ENCODE measurements at places on chromosomes 2 and 18. TPM values are rescaled to one million over a fixed set of nuclear protein-coding genes. Genes with fewer than 3 reads are reported as not detected.

DNA sequence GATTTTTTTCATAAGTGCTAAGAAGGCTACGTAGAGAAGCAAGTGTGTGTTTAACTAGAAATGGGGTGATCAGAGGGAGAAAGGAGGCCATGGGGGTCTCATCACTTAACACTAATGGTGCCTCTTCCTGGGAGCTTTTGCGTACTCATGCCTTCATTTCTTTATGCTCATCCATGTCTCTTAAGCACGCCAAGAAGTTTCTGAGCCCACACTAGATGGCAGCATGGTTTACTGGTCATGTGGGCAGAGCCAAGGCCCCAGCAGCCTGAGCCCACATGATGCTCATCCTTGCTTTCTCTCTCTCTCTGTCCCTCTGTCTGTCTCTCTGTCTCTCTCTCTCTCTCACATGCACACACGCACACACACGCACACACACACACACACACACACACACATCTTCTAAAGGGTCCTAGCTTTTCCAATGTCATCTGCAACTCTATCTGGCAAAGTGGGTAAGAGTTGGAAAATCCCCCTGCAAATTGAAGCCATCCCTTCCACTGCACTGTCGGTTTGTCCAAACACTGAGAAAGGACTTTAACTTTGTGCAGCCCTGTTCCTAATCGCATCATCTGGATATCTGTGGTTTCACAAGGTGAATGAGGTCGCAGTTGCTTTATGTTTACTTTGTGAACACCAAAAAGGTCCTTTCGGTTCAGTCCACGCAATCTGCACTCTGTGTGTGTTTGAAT is 137.1 kb upstream of the CCDC68 start:
- peak; percentile 34 for DNase-seq

GRCh38 chr2:164054651-164055050 is 318.8 kb upstream of the FIGN start:
- no peak for DNase-seq

- no peak for DNase-seq
These were observed 963 bp downstream of the ERFE start for GRCh38 chr2:238159661-238160205.

- DNase-seq, result no peak
These were observed 128.4 kb downstream of the PIEZO2 start for GRCh38 chr18:11020877-11021414.

GRCh38 chr2:97718051-97718882 is 4.9 kb downstream of the ZAP70 start:
- DNase-seq, result no peak

- DNase-seq, result no peak
These were observed 139.6 kb upstream of the NETO1 start for GRCh38 chr18:73007195-73007914.

- no peak for DNase-seq
These were observed 326.4 kb downstream of the EIPR1 start for GRCh38 chr2:3051266-3051665.

- no peak for DNase-seq
These were observed 75.3 kb upstream of the PPP1CB start for GRCh38 chr2:28676152-28676835.

GRCh38 chr2:205936446-205936845 is 149.5 kb downstream of the INO80D start:
- DNase-seq, result no peak

DNA sequence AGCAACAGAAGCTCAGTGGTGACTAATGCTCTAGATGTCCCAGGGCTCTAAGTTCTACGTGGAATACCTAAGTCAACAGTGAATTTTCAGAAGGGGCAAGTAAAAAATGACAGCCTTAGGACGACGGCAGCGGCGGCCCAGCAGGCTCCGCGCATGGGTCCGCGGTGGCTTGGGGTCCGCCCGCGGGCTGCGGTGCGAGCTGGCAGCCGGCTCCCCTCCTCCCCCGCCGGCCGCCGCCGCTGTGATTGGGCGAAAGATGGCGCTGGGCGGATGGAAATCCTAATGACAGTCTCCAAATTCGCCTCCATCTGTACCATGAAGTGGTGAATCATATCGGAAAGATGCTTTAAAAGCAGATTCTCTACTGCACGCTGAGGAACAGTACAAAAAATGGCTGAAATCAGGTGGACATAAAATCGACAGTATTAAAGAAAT is 74.7 kb downstream of the HNRNPLL start:
- DNase-seq, result peak; percentile 64

- no peak for DNase-seq
These were observed 104.5 kb downstream of the ACAA2 start for GRCh38 chr18:49708662-49709346.

DNA sequence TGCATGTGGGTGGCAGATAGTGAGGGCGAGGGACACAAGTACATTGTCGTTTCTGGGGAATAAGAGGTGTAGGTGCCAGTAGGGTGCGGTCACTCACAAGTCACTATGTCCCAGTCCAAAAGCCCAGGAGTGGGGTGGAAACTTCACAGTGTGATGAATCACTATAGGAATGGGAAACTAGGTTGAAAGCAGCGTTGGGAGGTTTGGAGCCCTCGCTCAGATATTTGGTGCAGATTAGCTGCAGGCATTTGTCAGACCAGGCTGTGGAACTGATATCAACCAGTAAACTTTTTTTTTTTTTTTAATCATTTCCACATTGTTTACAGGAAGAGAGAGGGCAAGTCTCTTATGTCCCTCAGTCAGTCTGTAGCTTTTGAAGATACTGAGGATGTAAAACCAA is 121.8 kb downstream of the CERS6 start:
- no peak for DNase-seq

DNA sequence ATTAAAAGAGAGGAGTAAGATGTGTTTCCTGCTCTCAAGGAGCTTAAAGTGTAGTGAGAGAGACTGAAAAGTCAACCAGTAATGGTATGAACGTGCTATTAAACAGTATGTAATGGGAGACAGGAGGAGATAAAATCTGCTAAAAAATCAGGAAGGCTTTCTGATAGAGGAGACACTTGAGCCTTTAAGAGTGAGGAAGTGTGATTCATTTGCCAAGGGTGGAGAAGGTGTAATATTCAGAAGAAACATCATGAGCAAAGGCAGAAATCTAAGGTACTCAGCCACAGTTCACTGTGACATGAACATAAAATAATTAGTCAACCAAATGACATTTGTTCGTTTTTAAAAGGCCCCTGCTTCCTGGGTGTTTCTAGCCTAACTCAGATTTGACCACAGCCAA is 137.8 kb upstream of the SKOR2 start:
- no peak for DNase-seq

DNA sequence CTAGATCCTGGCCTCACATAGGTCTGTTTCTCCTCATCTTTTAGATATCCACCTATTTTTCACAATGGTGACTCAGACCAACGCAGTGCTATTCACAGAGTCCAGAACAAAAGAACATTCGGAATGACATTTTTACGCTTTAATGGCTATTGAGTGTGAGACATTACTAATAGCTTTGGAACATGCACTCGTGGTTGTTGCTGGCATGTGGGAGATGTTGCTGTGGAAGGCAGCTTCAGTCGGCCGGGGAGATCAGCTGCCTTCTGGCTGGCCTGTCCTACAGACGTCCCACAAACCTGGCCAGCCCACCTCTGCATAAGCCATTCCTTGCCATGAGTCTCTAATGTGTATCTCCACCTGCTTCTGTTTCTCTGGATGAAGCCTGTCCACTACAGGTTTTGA is 3.4 kb downstream of the MBP start:
- peak; percentile 75 for DNase-seq

DNA sequence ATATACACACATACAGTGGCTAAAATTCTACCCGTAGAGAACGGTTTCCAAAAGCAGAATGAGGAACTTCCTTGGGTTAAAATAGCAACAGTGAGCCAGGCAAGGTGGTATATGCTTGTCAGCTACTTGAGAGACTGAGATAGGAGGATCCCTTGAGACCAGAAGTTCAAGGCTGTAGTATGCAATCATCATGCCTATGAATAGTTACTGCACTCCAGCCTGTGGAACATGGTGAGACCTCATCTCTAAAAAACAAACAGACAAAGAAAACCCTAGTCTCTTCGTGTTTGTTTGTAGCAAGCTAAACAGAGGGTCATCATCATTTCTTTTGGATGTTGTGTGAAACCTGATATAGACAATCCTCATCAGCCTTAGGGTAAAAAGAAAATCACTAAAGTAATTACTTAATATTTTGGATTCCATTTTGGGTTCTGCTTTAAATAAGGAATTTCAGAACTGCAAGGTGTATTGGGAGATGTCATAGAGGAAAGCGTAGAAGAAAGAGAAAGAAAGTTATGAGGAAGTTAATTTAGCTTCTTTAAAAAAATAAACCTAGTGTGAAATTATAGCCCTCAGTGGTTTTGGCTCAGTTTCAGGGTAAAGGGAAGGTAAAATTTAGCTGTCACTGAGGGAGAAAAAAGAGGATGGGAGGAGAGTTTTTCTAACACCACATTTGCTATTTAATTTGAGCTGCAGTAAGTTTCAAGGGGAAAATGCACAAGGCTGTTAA is 46.5 kb downstream of the PLEK start:
- DNase-seq, result no peak

- DNase-seq, result no peak
These were observed 427.3 kb downstream of the THSD7B start for GRCh38 chr2:137192366-137193310.

DNA sequence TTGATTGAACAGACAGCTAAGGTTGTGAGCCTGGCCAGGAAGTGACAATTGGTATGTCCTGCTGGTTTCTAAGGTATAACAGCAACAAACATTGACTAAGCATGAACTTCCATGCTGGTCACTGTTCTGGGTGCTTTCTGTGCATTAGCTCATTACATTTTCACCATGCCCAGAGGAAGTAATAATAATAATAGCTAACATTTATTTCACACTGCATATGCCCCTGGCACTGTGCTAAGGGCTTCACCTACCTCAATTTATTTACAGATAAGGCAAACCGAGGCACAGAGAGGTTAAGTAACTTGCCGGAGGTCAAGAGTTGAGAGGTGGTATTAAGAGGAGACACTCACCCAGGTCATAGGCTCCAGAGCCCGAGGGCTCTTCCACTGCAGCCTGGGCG is 113.6 kb downstream of the PDCL3 start:
- no peak for DNase-seq

GRCh38 chr2:171550613-171551012 is 28.3 kb downstream of the CYBRD1 start:
- DNase-seq, result no peak

DNA sequence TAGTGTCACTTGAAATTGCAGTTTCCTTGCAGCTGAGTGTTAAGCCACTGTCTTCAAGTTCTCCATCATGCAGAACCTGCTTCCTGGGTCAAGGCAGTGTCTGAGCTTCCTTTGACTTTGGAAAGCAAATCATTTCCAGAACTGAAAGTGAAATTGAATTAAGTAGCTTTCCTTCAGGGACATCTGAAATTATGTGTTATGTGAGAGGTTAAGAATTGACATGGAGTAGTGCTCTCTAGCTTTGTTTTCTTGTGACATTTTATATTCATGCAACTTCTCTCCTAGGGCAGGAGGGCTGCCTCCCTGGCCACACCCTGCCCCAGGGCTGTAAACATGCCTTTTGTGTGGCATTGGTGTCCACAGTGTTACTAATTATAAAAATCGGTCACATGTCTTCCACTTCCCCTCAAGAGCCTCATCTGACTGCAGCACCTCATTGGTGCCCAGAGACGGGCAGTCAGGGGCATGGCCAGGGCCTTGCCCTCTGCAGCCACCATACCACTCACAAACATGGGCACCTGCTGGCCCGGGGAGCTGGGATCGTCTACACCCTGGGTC is 14.4 kb downstream of the RAB12 start:
- no peak for DNase-seq

- no peak for DNase-seq
These were observed 119.0 kb upstream of the ZFP36L2 start for GRCh38 chr2:43345391-43345813.

DNA sequence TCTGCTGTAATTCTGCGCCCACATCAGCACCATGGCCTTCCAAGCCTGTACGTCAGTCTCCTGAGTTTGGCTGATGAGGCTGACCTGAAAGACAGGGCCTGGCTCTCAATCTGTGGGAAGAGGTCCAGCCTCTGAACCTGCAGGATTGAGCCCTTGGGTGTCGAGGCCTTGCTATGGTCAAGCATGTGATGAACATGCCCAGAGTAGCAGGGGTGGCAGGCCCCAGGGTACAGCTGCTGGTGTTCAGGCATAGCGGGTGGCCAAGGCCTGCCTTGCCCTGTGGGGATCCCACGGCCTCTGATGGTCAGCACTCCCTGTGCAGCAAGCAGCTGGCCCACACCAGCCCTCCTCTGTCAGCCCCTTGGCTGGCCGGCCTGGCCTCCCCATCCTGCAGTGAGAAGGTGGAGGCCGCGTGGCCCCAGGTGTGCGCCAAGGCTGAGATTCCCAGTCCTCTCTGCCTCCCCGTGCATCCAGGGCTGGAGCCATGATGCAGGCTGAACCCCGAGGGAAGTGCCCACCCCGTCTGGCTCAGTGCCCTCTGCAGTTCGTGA is 298.4 kb downstream of the NDUFA10 start:
- no peak for DNase-seq

- no peak for DNase-seq
These were observed 38.2 kb upstream of the CNGA3 start for GRCh38 chr2:98308068-98308467.

DNA sequence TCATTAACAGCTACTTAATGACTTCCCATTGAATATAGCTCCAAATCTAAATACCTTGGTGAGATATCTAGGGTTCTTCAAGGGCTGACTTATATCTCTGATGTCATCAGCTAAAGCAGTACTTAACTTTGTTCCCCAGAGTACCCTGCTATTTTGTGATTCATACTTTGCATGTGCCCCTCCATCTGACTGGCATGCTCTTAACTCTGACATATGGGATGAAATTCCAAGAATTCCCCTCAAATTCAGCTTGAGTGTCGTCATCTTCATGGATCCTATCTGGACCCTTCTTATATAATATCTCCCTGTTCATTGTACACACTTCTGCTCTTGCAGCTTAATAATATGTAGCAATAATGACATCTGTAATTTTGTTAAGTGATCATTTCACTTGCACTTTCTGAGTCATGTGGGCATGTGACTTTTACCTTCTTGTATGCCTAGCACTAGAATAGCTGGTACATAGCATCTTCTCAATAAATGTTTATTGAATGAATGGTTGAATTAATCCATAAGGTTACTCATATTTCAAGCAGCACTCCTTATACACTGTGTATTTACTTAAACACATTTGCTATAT is 172.9 kb downstream of the WDR7 start:
- no peak for DNase-seq

- DNase-seq, result no peak
These were observed 38.8 kb downstream of the INHBB start for GRCh38 chr2:120384486-120385354.

Gene ASB18
- not detected for total RNA-seq

Gene CYP26B1
- not detected for total RNA-seq

Gene VIT
- total RNA-seq, result 6.2 TPM

Gene BCL11A
- total RNA-seq, result 1.5 TPM

Gene PIEZO2
- 42.8 TPM for total RNA-seq

Gene AOX1
- total RNA-seq, result 52.6 TPM

Gene KANSL1L
- 81.8 TPM for total RNA-seq

Gene KDSR
- 12.6 TPM for total RNA-seq

Gene GALNT5
- total RNA-seq, result not detected

Gene CRYGD
- total RNA-seq, result not detected

Gene AQP12A
- not detected for total RNA-seq

Gene ALPI
- not detected for total RNA-seq

Gene PNO1
- 9.5 TPM for total RNA-seq
